ENCODE measurements at places on chromosomes 13 and 19.

DNA sequence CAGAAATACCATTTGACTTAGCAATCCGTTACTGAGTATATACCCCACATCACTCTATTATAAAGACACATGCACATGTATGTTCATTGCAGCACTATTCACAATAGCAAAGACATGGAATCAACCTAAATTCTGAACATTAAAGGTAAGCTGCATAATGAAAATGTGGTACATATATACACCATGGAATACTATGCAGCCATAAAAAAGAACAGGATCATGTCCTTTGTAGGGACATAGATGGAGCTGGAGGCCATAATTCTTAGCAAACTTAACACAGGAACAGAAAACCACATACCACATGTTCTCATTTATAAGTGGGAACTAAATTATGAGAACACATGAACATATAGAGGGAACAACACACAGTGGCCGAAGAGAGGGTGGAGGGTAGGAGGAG is 85.2 kb downstream of the NDFIP2 start:
- DNase-seq: no peak

DNA sequence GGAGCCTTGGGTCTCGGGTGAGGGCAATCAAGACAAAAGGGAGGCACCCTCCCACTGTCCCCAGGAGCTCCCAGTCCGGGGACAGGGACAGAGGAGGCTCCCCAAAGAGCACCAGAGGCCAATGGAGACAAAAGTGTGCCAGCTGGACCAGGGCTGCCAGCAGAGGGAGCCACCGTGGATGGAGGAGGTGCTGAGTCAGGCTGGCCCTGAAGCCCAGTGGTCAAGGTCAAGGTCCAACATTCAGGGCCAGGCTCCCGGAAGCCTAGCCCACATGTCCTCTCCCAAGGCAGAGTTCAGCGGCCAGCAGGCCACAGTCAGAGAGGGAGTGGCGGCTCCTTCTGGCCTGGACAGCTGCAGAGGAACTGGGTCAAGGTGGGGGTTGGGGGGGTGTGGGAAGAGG is 8.4 kb downstream of the COL5A3 start:
- DNase-seq: no peak

DNA sequence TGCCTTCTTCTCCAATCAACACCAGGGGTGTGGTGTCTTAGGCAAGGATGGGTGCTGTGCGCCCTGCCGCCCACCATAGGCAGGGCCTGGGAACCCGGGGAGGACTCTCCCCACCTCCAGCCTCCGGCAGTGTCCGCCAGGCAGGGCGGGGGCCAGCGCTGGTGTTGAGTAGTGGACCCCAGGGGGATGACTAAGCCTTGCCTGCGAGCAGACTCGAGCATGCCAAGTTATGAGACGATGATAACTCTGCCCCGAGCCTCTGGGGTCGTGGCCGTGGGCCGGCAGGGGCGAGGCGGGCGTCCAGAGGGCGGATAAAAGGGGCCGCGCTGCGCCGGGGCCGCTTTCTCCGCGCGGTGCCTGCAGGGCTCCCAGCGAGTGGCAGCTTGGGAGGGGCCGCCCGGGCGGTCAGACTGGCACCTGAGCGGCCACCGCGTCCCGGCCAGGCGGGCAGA is at the start of gene MEDAG:
MEDAG (plus strand) TSS at position 340 of the 452 bp plus-strand sequence. CDS start 245 bp downstream, outside the sequence.
- no peak for DNase-seq

GRCh38 chr19:14375582-14376291 is 5.5 kb upstream of the ADGRE5 start:
- no peak for DNase-seq

GRCh38 chr13:79468819-79469218 is 12.1 kb upstream of the NDFIP2 start:
- no peak for DNase-seq

DNA sequence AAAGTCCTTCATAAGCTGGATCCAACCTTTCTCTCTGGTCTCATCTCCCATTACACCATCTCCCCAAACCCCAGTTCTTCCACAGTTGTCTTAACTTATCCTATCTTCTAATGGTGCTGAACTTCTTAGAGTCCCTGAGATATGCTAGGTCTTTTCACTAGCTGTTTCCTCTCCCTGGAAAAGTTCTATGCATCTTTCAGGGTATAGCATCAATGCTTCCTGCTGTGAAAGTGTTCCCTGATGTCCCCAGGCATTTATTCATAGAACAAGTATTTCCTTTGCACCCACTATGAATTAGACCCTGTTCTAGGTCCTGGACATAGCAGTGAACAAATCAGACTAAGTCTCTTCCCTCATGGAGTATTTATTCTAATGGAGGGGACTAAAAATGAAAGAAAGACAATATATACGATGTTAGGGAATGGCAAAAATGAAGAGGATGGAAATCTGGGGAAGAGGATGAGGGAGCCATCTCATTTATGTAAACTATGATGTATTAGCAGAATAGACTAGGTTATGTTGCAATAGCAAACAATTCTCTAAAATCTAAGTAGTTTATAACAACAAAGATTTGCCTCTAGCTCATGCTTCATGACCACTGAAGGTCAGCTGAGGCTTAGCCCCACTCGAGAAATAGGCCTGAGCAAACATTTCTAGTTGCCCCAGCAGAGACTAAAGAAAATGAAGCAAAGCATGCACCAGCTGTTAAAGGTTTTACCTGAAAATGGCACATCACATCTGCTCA is 120.0 kb downstream of the CYSLTR2 start:
- no peak for DNase-seq

DNA sequence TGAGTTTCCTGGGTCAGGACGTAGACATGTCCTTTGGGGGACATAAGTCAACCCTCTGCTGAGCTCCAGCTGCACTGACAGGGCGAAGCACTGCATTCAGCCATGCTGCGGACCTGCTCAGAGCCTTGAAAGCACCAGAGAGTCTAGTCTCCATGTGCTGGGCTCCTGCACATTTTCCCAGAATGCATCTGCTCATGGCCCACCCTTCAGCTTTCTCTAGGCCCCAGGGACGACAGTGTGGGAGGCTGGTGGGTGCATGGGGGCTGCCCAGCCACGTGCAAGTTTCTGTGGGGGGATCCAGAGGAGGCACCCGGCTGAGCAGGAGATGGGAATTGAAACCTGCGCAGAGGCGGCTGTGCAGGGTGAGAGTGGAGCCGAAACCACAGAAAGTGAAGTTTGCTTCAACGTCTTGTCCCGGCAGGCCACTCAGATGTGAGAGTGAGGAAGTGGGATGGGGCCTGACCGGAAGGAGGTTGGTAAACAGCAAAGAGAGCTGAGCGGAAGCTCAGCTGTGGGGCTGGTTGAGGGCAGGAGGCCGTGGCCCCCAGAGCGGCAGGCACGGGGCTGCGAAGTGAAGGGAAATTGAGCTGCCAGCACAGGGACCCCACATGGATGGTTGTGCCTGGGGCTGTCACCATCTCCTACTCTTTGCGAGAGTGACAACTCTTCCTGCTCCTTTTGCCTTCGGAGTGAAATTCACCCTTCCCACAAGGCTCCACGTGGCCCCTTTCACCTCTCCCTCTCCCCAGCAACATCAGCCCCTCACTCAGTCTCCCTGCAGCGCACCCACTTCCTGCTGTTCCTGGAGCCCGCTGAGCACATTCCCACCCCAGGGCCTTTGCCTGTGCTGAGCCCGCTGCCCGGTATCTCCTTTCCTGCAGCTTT is 11.8 kb downstream of the PGLS start:
- no peak for DNase-seq

- DNase-seq: no peak
These were observed 2.5 kb upstream of the HNRNPUL1 start for GRCh38 chr19:41261474-41262190.

GRCh38 chr13:75829830-75830229 is 193.7 kb downstream of the LMO7 start:
- no peak for DNase-seq

GRCh38 chr13:78241278-78241919 is 322.8 kb upstream of the EDNRB start:
- no peak for DNase-seq

GRCh38 chr13:78133511-78133910 is 214.9 kb upstream of the EDNRB start:
- no peak for DNase-seq

GRCh38 chr13:91893040-91893439 is 494.6 kb downstream of the GPC5 start:
- no peak for DNase-seq

- DNase-seq: no peak
These were observed 10.3 kb upstream of the PAN3 start for GRCh38 chr13:28128030-28128429.

GRCh38 chr13:114080739-114081561 is 51.5 kb downstream of the RASA3 start:
- no peak for DNase-seq

GRCh38 chr13:46478651-46479050 is 74.3 kb upstream of the LRCH1 start:
- DNase-seq: no peak

- DNase-seq: no peak
These were observed 21.1 kb upstream of the PLEKHF1 start for GRCh38 chr19:29644210-29644609.

- no peak for DNase-seq
These were observed 1180.1 kb upstream of the ATXN8OS start for GRCh38 chr13:68927387-68928026.

DNA sequence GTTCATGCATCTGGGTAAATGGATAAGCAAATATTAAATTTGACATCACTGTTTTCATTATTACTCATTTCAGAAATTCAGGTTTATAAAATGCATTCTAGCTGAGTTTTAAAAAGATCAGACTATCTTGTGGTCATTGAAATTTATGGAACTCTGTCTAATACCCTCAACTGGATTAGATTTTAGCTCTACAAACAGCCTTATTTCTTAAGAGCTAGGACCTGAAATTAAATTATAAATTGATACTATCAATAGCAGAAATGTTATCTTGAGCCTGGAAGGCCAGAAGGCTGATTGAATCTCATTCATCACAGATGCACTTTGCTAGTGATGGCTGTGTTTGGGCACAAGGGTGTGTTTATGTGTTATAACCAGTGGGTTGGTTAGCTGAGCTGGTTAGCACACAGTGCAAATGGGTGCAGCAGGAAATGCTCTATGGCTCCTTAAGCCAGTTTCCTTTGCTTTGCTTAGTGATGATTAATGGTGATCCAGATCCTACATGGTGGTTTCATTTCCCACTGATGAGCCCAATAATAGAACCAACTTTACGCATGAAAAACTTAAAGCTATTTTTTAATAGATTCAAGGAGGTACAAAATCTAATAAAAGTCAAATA is 310.8 kb upstream of the KLF12 start:
- DNase-seq: no peak

DNA sequence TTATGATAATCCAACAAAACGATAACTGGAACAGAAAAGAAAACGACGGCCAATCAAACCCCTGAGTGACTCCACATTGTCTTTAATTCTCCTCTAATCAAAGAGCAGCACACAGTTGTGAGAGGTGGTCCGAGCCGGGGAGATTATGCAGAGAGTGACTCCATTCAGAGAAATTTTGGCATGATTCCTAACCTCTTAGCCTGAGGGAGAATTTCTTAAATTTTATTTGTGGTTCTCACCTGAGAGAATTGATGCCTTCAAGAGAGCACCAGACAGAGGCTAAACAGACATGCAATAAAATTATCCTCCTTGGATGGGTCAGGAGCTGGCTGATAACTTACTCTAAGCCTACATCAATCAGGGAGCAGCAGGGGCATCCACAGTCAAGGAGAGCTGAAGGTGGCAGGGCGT is 310.0 kb upstream of the KLF12 start:
- no peak for DNase-seq

GRCh38 chr13:112714376-112715174 is 24.7 kb downstream of the ATP11A start:
- no peak for DNase-seq

All from stimulated activated CD8-positive, alpha-beta memory T cell treated with anti-CD3 and anti-CD28 coated beads, Interleukin-15, amount 100 ng/mL, for 24 hours (primary cell).